ENCODE measurements at places on chromosomes 1 and 21.

GRCh38 chr1:223780949-223781348, 64.8 kb downstream of the TP53BP2 start:
- no peak for DNase-seq
- no peak overlapping the region for H3K27ac ChIP-seq
- H3K36me3 ChIP-seq, result peaks cover 63% of the 10 kb centered on the region
- no peaks in the 10 kb centered on the region for H3K27me3 ChIP-seq

DNA sequence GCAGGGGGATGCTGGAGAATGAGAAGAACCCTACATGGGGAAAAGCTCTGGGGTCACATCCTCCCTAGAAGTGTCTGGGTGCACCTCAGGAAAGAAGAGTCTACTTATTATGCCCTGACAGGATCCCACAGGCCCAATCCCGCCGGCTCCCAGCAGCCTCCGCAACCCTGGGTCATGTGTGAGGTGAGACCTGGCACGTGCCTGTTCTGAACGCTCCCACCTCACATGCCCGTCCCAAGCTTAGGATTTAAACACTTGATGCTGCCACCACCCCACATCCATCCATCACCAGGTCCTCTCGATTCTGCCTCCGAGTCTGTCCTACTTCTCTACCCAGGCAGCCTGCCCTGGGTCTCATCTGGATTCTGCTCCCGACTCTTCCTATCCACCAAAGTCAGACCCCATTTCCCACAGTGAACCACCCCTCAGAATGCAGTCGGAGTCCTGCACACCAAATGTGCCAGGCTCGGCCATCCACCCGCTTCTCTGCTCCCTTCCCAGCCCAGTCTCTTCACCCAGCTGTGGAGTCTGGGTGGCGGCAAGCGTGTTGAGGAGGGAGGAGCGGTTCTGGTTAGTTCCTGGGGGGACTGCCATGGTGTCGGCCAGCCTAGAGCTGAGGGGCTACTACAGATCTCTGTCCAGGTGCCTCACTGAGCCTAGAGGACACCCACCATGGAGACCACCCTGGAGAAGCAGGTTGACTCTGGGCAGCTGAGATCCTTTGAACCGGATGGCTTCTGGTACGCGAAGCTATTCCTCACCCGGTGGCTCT, 23.9 kb downstream of the SLC2A1 start:
- H3K27me3 ChIP-seq, result no peaks in the 10 kb centered on the region
- H3K36me3 ChIP-seq, result peaks cover 18% of the 10 kb centered on the region
- DNase-seq, result no peak
- H3K4me3 ChIP-seq, result no peak overlapping the region
- H3K27ac ChIP-seq, result no peak overlapping the region

- no peak for DNase-seq
- no peaks in the 10 kb centered on the region for H3K4me1 ChIP-seq
- no peaks in the 10 kb centered on the region for H3K27me3 ChIP-seq
- H3K4me3 ChIP-seq, result no peak overlapping the region
- H3K36me3 ChIP-seq, result no peaks in the 10 kb centered on the region
- H3K27ac ChIP-seq, result no peak overlapping the region
Measured at GRCh38 chr1:35762141-35762540, 7.6 kb downstream of the CLSPN start.

- H3K27ac ChIP-seq, result no peak overlapping the region
- H3K4me1 ChIP-seq, result peaks cover 50% of the 10 kb centered on the region
- no peaks in the 10 kb centered on the region for H3K27me3 ChIP-seq
- no peaks in the 10 kb centered on the region for H3K36me3 ChIP-seq
- no peak overlapping the region for H3K4me3 ChIP-seq
- no peak for DNase-seq
Measured at GRCh38 chr1:59747420-59748024, 67.2 kb upstream of the HOOK1 start.

- peak overlapping the region; percentile 82 for H3K27ac ChIP-seq
- peaks cover 81% of the 10 kb centered on the region for H3K4me1 ChIP-seq
- H3K27me3 ChIP-seq, result no peaks in the 10 kb centered on the region
Measured at GRCh38 chr1:110004583-110004982, 20.0 kb downstream of the AHCYL1 start.

Measured in left ventricle myocardium inferior (tissue), 1 donor.